Progenitor cell of endocrine pancreas (in vitro differentiated cells): ENCODE measurements at places on chromosomes 16 and 17. TPM values are rescaled to one million over a fixed set of nuclear protein-coding genes. Genes with fewer than 3 reads are reported as not detected.
A peak's percentile ranks its signal among the peaks of the same experiment; 100 is the strongest.

DNA sequence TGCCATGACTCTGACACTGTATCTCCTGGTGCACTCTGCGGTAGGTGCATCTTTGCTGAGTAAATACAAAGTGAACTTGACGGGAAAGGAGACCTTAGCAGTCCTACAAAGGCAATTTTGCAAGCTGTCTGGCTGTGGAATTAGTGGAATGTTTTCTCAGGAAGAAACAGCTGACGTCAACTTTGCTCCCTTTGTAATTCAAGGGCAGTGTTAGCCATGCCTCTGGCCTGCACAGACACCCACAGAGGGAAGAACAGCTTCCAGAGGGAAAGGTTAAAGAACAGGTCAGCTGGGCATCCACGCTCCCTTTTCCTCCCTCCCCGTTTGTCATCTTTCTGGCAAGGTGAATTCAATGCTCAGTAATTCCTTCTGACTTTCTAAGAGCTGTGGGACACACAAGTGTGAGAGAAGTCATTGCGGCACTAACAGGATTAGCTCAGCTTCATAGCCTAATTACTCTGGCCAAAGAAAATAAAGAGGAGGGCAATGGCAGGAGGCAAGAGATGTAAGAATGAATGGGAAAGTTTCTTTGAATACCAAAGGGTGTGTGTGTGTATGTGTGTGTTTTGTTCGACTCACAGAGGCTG is 476.9 kb upstream of the GOT2 start:
- DNase-seq: no peak
- peaks cover 25% of the 10 kb centered on the region for H3K4me1 ChIP-seq
- no peaks in the 10 kb centered on the region for H3K27me3 ChIP-seq
- H3K27ac ChIP-seq: peak overlapping the region; percentile 92
- H3K4me3 ChIP-seq: peak overlapping the region; percentile 19

- H3K4me1 ChIP-seq: peaks cover 43% of the 10 kb centered on the region
- DNase-seq: no peak
- no peaks in the 10 kb centered on the region for H3K27me3 ChIP-seq
- peak overlapping the region; percentile 92 for H3K4me3 ChIP-seq
- H3K36me3 ChIP-seq: peaks cover 3% of the 10 kb centered on the region
Observed at GRCh38 chr16:70437017-70437581, 1.8 kb downstream of the ST3GAL2 start.

DNA sequence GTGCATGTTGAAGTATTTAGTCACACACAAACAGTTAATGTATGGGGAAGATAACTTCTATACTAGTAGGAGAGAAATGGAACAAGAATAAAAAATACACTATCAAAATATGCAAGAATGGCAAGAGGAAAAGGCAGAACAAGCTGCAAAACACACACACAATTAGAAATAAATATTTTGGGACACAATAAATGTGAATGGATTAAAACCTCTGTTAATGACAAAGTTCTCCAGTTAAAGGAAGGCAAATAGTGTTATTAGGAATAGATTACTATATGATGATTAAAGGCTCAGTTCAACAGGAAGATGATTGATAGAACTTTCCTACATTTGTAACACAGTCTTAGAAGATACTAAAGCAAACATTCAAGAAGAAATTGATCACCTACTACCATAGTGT is 106.3 kb upstream of the ZNF750 start:
- H3K4me1 ChIP-seq: no peaks in the 10 kb centered on the region
- peaks cover 72% of the 10 kb centered on the region for H3K36me3 ChIP-seq
- H3K27me3 ChIP-seq: no peaks in the 10 kb centered on the region
- DNase-seq: no peak
- peak overlapping the region; percentile 8 for H3K27ac ChIP-seq

DNA sequence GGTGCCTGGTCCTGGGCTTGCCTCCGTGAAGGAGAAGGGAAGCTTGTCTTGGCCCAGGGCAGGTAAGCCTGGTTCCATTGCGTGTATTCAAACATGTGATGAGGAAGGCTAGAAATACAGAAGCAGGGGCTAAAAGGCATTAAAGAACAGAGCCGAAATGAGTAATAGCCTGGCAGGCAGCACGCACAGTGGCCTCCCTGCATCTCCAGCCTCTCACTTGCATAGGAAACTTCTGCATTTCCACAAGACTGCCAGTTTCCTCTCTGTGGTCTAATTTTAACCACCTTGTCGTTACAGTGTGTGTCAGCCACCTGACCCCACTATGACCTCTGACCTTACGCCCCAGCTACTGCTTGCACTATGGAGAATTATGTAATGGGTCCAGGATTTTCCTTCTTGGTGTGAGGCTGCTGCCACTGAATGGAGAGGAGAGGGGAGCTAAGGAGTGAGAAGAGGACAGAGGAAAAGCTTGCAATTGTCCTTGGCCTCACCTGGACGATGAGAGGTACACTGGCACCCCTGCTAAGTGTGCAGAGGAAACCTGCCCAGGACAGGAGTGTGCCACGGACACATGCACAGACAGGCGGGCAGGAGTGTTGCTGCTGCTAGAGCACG is 32.8 kb downstream of the HIC1 start:
- no peak overlapping the region for H3K4me3 ChIP-seq
- DNase-seq: no peak
- H3K4me1 ChIP-seq: peaks cover 25% of the 10 kb centered on the region
- H3K27me3 ChIP-seq: no peaks in the 10 kb centered on the region

DNA sequence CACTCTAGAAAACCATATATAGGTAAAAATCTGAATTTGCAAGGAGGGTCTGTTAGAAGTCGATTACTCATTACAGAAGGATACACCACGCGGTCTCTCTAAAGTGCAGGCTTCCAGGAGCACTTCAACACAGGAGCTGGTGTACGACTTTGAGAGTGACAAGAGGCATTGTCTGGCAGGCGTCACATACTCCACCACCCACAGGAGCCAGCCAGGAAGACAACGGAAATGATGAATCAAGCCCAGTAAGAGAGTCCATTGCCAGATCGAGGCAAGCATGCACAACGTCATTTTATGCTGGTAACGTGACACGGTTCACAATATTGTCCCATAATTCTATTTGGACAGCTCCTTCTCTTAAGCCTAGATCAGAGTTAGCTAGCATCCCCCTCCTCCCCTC is 15.0 kb upstream of the CACNG4 start:
- H3K4me3 ChIP-seq: no peak overlapping the region
- peaks cover 14% of the 10 kb centered on the region for H3K27me3 ChIP-seq
- H3K27ac ChIP-seq: no peak overlapping the region

- no peaks in the 10 kb centered on the region for H3K4me1 ChIP-seq
- peaks cover 1% of the 10 kb centered on the region for H3K36me3 ChIP-seq
- H3K27me3 ChIP-seq: no peaks in the 10 kb centered on the region
- DNase-seq: no peak
Observed at GRCh38 chr16:16186820-16187219, 36.5 kb downstream of the ABCC6 start.

DNA sequence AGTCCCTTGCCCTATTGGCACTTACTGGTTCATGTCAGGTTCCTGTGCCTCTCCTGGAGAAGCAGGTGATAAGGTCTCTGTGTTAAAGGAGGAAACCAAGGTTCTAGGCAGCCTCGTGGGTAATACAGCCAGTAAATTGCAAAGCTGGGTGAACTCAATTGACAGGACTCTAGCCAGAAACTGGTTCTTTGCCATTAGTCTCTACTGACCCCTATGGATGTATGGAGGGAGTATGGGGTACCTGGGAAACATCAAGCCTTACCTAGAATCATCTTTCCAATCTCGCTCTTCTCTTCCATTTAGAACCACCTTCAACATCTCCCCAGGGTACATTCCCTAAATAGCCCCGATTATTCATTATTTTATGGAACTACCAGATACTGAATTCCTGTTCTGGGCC is 169.3 kb downstream of the CDH13 start:
- no peaks in the 10 kb centered on the region for H3K36me3 ChIP-seq
- no peaks in the 10 kb centered on the region for H3K4me1 ChIP-seq
- no peak for DNase-seq
- H3K27me3 ChIP-seq: peaks cover 8% of the 10 kb centered on the region

- no peaks in the 10 kb centered on the region for H3K36me3 ChIP-seq
- no peaks in the 10 kb centered on the region for H3K27me3 ChIP-seq
- H3K27ac ChIP-seq: no peak overlapping the region
- no peak for DNase-seq
- no peak overlapping the region for H3K4me3 ChIP-seq
Observed at GRCh38 chr16:53769787-53770186, 65.8 kb downstream of the FTO start.

DNAH17 gene
- total RNA-seq: 0.16 TPM in 1 of 2 replicates, not detected in the other

MT3 gene
- total RNA-seq: not detected in 2 replicates

WFDC1 gene
- 0.09 and 0.24 TPM in 2 replicates for total RNA-seq
